Activated T-cell treated with anti-CD3 and anti-CD28 coated beads, Interleukin-2, amount 50 U/mL, for 72 hours (primary cell): ENCODE measurements at places on chromosomes 12 and 14. TPM values are rescaled to one million over a fixed set of nuclear protein-coding genes. Genes with fewer than 3 reads are reported as not detected.
A peak's percentile ranks its signal among the peaks of the same experiment; 100 is the strongest.

RTL1 gene
- total RNA-seq: not detected

PPP1R1A gene
- not detected for total RNA-seq

DNA sequence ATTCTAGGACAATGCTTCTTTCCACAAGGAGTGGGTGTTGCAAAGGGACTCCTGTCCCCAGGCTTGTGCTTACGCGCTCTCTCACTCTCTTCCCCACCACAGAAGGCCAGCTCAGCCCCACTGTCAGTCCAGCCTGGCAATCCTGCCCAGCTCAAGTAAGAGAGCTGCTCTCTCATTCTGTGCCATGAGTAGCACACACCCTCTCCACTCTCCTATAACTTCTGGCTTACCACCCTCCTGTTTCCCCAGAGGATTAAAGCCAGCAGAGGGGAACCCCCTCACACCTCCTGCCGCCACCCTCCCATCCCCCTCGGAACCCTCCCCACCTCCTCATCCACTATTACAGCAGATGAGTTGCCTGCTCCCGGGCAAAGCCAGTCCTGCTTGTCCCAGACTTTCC lies 17.1 kb downstream of the NCKAP5L start:
- no peak overlapping the region for H3K4me3 ChIP-seq
- no peaks in the 10 kb centered on the region for H3K27me3 ChIP-seq
- DNase-seq: no peak
- H3K36me3 ChIP-seq: no peaks in the 10 kb centered on the region
- peaks cover 9% of the 10 kb centered on the region for H3K4me1 ChIP-seq

- no peak overlapping the region for H3K27ac ChIP-seq
- H3K4me3 ChIP-seq: no peak overlapping the region
- no peaks in the 10 kb centered on the region for H3K36me3 ChIP-seq
- H3K4me1 ChIP-seq: no peaks in the 10 kb centered on the region
- no peaks in the 10 kb centered on the region for H3K27me3 ChIP-seq
These were observed 234.8 kb downstream of the PIK3C2G start for GRCh38 chr12:18496156-18496555.

DNA sequence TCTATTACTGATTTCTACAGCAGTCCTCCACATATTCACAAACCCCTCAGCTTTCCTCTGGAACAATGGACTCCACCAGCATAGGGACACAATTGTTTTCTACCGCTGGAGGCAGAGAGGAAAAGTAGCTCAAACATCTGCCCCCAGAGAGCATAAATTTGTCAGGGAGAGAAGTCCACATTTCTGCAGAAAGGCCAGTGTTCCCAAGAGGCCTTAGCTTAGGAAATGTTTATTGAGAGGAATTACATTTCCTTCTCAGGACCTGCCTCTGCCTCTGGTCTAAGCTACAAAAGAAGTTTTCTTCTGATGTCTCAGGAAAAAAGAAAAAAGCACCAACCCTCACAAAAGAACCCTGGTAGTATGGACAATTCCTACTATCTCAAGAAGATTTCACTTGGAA lies 217.8 kb upstream of the BMP4 start:
- no peaks in the 10 kb centered on the region for H3K36me3 ChIP-seq
- DNase-seq: no peak
- H3K4me3 ChIP-seq: no peak overlapping the region
- H3K4me1 ChIP-seq: no peaks in the 10 kb centered on the region
- no peak overlapping the region for H3K27ac ChIP-seq
- H3K27me3 ChIP-seq: peaks cover 54% of the 10 kb centered on the region

PXN gene
- total RNA-seq: 80.5 TPM

IGF1 gene
- 0.79 TPM for total RNA-seq

RNASE4 gene
- 0.63 TPM for total RNA-seq

GRCh38 chr14:52068615-52069306 lies at the start of gene NID2:
Gene NID2, minus strand, starts transcription at chr14:52069059. Its CDS starts 65 bp downstream, at chr14:52068994.
- H3K4me1 ChIP-seq: peaks cover 19% of the 10 kb centered on the region
- no peak within 1 kb of the TSS for H3K27ac ChIP-seq
- H3K36me3 ChIP-seq: no peaks in the 10 kb centered on the region
- peaks cover 42% of the 10 kb centered on the region for H3K27me3 ChIP-seq
- peak; percentile 60 for DNase-seq

DNA sequence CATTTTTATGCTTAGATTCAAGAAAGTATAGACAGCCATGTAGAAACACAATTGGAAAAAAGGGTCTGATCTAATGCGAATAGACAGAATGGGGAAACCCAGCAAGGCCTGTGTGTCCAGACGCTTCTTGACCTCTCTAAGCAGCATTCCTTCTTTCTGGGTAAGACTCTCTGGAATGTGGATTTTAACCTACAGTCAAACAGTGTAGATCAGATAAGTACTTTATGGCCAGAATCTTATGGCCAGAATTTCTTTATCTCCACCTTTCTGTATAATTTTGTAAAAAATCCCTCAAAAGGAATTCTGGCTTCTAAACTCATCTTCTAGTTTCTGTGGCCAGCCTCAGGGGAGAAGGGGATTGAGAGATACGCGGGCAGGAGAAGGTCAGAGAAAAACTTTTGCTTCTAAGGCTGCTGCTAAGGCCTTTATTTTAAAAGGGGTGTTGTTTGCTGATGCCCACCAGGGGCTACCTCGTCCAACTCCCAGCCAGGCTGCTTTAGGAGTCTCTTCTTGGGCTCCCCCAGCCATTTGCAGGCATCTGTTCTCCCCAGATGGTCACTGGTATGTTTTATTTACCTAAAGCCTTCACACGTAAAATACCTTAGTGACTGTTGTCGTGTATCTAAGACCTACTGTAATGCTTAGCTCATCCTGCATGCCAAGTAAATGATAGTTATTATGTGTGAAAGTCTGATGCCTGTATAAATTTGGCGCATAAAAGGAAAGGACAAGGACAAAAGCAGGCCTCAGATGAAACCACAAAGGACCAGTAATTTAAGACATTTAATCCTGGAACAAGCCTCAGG lies 68.4 kb downstream of the ANO6 start:
- H3K4me1 ChIP-seq: no peaks in the 10 kb centered on the region
- H3K4me3 ChIP-seq: no peak overlapping the region
- DNase-seq: no peak
- peaks cover 1% of the 10 kb centered on the region for H3K36me3 ChIP-seq

GRCh38 chr12:63068857-63069442 lies 82.1 kb downstream of the AVPR1A start:
- H3K36me3 ChIP-seq: no peaks in the 10 kb centered on the region
- H3K4me3 ChIP-seq: no peak overlapping the region
- DNase-seq: no peak
- peaks cover 12% of the 10 kb centered on the region for H3K27me3 ChIP-seq

DNA sequence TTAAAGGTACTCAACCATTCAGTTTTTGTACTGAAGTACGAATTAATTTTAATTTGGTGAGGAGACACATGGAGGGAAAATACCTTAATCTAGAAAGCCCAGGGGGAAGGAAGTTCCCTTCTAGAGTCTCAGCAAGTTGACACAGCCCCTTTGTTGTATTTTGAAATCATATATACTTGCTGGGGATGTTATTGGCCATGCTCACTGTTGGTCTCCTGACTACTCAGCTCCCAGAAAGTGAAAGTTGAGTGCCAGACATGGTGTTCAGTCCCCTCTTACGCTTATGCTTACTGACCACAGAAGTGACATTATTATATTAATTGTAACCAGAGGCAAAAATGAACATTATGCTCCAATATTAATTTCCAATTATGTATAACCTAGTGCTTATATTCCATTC lies 28.1 kb downstream of the ARF6 start:
- H3K36me3 ChIP-seq: no peaks in the 10 kb centered on the region
- H3K4me3 ChIP-seq: no peak overlapping the region
- H3K27ac ChIP-seq: no peak overlapping the region

DNA sequence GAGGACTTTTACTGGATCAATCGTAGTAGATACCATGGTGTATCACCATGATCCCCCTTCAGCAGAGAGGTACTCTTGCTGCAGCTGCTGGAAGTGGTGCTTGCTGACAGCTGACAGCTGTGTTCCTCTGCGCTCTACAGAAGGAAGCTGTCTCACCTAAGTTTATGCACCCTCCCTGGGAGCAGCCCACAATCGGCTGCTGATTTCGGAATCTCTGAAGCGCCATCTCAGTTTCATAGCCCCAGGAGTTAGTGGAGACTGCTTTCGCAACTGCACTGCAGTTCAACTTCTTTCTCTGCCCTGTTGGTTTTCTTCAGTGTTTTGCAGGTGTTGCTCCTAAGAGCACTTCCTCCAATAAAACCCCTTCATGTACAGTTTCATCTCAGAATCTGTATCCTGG lies 237.9 kb downstream of the PAWR start:
- no peaks in the 10 kb centered on the region for H3K4me1 ChIP-seq
- DNase-seq: no peak
- H3K27me3 ChIP-seq: no peaks in the 10 kb centered on the region
- no peak overlapping the region for H3K4me3 ChIP-seq
- H3K36me3 ChIP-seq: no peaks in the 10 kb centered on the region

DNA sequence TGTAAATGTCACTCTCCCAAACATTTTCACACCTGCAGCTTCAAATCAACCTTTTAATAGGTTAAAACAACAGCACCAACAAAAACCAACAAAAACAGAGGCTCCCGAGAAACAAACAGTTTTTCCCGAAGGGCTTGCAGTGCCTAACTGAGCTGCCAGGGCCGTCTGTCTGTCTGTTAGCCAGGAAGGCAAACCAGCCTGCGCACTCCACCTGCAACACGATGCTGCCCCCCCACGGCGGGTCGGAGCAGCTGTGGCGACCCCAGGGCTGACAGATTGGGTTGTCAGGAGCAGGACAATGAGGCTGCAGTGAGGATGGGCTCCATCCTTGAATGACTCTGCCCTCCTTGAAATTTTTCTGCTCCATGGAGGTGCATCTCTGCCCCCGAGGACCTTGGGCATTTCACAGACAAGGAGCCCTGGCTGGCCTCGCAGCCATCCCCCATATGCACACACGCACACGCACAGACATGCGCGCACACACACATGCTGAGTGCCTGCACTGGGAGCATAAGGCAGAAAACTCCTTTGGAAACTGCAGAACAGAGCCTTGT lies 2.6 kb downstream of the RTL1 start:
- peak; percentile 21 for DNase-seq
- H3K4me3 ChIP-seq: no peak overlapping the region
- no peaks in the 10 kb centered on the region for H3K36me3 ChIP-seq
- H3K27ac ChIP-seq: no peak overlapping the region

DNA sequence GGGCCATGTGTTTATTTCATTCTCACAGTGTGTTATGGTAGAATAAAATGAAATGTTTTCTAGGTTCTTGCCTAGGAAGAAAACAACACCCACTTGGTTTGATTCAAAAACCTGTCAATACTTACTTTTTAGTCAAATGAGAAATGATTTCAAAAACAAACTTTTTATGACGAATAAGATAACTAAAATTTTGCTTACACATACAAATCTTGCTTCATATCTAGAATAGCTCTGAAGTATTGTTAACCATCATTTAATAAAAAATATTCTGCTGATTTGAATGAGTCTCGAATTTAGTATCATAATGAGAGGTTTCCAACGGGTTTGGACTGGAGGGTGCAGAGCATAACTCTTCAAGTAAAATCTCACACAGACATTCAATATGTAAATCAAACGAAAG lies 23.2 kb downstream of the SLCO1C1 start:
- no peak overlapping the region for H3K4me3 ChIP-seq
- no peaks in the 10 kb centered on the region for H3K27me3 ChIP-seq
- no peaks in the 10 kb centered on the region for H3K4me1 ChIP-seq

DNA sequence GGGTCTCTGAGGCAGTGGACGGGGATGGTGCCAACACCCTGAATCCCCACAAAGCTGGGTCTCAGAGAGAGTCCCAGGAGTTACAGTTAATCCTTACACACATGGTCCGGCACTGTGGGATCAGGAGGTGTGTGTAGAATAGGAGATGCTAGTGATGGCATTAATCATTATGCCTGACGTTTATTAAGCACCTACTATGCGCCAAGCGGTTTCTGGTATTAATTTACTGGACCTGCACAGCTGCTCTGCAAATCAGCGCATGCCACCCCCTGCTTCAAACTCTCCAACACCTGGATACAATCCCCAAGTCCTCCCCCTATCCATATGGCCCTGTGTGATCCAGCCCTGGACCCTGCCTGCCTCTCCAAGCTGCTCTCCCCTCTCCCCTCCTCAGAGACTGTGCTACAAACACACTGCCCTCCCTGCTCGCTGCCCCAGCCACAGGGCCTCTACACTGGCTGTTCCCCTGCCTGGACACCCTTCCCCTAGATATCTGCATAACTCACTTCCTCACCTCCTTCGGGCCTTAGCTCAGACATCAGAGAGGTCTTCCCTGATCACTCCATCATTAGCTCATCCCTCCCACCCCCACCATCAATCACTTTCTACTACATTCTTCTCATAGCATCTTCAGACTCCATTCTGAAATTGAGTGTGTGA lies 86.0 kb downstream of the RFLNA start:
- no peak overlapping the region for H3K27ac ChIP-seq
- no peaks in the 10 kb centered on the region for H3K4me1 ChIP-seq
- H3K36me3 ChIP-seq: no peaks in the 10 kb centered on the region
